Large intestine (tissue), 12 donors: ENCODE measurements at places on chromosomes 2 and 18.

- DNase-seq, result no peak
These were observed 46.0 kb downstream of the SLC66A2 start for GRCh38 chr18:79905389-79905911.

- DNase-seq, result peak; percentile 29
These were observed 199.2 kb upstream of the NT5C1B start for GRCh38 chr2:18788592-18788991.

DNA sequence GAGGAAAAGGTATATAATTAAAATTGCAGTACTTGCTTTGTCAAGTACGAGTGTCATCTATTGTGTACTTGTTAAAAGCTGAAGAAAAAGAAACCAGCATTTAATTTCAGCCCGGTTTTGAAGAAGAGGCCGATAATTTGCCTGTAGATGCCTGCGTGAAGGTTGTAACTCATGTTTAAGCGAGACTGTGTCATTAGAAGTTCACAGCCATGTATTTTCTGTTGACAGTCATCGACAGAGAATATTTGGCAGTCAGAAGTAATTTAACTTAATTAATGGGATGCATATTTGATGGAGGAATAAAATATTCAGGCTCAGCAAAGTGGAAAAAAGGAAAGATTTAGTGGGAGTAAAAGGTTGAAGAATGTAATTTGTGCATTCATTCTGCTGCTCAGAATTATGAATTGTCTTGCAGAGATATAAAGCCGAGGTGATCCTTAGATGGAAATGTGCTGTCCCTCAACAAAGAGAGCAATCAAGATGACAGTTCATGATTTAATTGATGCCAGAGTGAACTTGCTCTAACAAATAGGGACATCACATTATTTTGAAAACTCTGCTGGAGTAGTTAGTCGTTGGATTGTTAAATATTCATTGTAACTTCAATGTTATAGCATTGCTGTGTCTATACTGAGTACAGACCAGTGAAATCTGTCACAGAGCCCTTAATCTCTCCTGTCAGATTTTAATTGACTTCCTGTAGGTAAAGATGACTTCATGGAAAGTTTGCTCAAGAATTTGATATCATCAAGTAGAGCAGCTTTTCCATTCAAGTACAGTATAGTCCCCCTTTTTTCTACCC, 53.9 kb downstream of the ZNF407 start:
- DNase-seq, result no peak

DNA sequence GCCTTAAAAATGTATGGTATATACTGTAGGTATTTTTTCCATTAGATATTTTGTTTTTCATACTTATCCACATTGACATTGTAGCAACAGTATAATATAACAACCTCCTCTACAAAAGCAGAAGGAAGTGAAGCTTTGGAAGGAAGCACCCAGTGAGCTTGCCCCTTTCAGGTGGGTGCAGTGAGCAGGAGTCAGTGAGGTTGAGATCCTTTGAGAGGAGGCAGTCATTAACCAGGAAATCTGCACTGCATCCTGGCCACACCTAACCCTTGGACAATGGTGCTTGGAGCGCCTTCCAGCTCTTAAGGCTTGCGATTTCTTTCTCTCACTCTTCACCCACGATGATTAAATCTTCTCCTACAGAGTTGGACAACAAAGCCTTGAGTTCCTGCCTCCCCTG, 13.9 kb downstream of the IL37 start:
- peak; percentile 90 for DNase-seq
